ENCODE measurements at places on chromosomes 13 and 19.

GRCh38 chr13:33123066-33123859 lies 107.0 kb downstream of the KL start:
- peak; percentile 52 for DNase-seq

- DNase-seq = no peak
Observed at GRCh38 chr19:10145031-10145430, 25.3 kb upstream of the EIF3G start.

DNA sequence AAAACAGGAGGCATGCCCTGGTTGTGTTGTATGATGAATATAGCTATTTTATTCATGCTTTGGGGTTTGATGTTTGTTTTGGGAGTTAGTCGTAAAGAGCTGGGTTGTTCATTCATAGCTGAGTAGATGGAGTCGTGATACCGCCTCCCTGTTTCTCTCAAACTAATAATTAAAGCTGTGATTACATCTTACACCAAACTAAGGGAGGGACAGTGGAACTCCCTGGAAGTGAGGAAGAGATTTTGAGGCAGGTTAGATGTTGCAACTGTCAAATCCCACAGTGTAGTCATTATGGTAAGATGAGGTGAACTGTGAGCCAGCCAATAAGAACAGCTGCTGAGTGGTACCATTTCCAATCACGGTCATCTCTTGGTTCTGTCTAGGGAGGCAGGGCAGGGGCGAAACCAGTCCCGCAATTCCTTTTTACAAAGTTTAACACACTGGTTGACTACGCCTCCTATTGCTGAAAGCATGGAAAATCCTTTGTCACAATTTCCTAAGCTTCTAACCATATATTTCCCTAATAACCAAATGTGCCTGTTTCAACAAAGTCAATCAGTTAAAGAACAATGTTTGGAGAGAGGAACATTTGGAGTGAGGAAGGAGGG lies 207.6 kb upstream of the SERP2 start:
- DNase-seq = no peak

DNA sequence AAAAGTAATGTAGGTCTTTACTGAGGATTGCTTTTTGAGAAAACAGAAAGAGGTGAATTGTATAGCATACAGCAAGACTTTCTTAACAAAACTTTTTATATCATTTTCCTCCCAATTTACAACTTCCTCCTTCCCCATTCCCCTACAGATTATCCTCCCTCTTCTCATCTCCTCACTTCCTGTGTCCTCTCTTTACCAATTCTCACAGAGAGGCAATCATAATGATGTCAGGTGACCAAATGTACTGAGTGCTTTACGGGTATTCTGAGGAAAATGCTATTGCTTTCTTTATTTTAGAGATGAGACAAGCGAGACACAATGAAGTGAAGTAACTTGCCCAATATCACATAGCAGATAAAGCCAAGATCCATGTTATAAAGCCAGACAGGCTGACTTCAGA lies 1.7 kb upstream of the MTMR6 start:
- DNase-seq = no peak

DNA sequence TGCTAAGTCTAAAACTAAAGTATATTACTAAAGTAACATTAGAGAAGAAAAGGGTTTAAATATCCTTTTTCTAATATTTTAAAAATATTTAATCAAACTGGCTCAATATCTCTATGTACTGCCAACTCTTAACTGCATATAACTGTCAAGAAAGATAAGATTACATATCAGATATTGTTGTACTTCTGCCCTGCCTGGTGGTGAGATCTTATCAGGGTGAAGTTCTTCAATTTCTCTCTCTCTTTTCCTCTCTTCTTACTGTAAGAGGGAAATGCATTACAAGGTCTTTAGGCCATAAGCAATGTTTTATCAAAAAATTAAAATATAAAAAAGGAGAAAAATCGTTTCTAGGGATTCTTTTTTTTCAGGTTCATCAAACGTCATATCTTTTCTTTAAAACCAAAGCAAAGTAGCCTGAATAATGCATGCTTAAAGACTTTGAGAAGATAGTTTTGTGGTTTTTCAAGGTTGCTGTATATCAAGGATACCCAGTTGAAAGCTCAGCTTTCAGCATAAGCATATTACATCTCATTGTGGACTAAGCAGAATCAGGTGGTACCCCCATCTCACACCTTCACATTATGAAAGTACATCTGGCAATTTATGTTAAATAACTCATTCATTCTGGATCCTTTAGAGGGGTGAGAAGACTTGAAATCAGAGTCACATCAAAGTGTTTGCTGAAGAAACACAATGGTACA lies 1625.7 kb upstream of the SLC10A2 start:
- no peak for DNase-seq

GRCh38 chr13:28475916-28476725 lies 18.8 kb downstream of the FLT1 start:
- DNase-seq = no peak

Measured in upper lobe of left lung (tissue), 6 donors.